ENCODE measurements at places on chromosomes 5 and 9. TPM values are rescaled to one million over a fixed set of nuclear protein-coding genes. Genes with fewer than 3 reads are reported as not detected.

DNA sequence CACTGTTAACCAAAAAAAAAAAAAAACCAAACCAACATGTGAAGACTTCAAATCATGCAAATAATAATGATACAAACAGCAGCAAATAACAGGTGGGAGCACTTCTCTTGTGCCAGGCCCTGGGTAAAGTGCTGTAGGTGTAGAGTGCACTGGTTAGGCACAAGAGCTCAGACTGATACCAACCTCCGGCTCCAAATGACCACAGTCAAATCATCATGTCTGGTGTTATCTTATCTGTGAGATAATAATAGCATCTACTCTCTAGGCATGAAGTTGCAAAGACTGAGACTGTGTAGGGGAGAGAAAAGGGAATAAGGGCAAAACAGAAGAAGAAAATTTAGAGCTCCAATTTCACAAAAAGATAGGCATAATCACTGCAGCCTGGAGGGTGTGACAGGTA lies 159.5 kb downstream of the ARL15 start:
- ATAC-seq, result no peak

GRCh38 chr9:652914-653313 lies 188.6 kb upstream of the DMRT1 start:
- peak; percentile 84 for ATAC-seq

DNA sequence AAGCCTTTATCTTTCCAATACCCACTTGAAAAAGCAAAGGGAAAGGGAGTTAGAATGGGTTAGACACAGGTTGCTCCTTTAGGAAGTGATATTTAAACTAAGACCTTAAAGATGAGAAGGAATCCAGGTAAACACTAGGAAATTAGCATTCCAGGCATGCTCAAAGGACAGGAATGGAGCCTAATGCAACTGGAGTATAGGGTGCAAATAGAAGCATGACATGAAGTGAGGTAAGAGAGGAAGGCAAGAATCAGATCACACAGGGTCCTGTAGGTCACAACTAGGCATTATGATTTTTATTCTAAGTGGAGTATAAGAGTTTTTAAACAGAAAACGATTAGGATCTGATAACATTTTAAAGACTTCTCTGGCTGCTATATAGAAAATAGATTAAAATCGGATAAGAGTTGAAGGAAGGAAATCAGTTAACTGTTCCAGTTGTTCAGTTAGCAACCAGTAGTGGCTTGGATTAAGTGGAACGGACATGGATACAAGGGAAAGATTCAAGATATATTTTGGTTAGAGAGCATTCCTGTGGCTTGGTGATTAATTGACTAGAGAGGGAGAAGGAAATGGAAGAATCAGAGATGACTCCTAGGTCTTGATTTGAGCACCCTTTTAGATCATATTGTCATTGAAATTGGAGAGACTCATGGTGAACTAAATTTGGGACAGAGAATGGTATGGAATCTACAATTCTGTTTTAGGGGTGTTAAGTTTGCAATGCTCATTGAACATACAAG lies 95.9 kb downstream of the FBXO4 start:
- no peak for ATAC-seq

DNA sequence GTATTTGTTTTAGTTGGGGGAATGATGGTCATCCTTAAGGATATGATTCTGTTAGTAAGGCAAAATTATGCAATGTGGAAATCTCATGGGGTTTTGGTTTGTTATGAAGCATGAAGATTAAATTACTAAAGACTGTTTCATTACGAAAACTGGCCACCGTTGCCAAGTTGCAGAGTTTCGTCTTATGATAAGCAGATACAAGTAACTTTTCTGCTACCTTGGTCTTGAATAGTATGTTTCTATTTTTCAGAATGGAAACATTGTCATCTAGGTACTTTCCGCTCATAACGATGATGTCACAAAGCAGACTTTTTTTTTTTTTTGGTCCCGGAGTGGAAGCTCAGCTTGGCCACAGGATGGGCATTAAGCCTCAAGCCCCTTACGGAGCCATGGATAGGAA lies 4.2 kb downstream of the CCNI2 start:
- ATAC-seq, result peak; percentile 42

DNA sequence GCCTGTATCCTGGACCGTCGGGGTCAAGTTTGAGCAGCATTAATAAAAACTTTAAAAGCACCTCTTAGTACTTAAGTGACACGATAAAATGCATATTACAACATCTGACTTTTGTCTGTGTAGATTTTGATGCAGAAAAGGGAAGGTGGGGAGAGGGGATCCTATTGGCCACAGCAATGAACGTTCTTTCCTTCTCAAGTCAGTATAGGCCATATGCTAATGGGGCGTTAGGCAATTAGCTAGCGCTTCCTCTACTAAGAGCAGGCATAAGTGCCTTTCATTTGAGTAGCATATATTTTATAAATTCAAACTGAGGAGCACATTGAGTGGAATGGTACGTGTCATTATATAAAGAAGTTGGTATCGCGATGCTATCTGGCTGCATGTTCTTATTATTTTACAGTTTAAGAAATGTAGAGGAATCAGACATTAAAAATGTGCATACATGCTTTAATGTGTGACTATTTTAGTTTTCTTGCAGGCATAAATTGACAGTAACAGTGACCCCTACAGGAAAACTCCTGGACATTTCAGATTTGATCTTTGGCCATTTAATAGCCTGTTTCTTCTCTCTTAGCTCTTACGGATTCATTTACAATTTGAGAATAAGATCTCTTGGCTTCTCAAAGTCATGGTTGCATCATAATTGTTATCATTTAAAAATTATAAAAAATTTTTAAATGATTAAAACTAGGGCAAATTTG lies 1.1 kb upstream of the GNA14 start:
- ATAC-seq, result no peak

Gene RBM27
- 22.1 TPM for total RNA-seq

Gene TMEM38B
- 8.6 TPM for total RNA-seq

Gene ARL14EPL
- total RNA-seq, result not detected

Gene RNF180
- total RNA-seq, result 41.6 TPM
